ENCODE measurements at places on chromosomes 12 and 14.

DNA sequence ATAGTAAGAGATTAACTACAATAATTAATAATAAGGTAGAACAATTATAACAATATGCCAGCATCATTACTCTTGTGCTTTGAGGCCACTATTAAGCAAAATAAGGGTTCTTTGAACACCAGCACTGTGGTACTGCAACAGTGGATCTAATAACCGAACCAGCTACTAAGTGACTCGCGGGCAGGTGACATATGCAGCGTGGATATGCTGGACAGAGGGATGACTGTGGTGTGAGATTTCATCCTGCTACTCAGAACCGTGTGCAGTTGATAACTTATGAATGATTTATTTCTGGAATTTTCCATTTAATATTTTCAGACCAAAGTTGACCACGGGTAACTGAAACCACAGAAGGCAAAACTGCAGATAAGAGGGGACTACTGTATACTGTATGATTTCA lies 34.4 kb downstream of the BMAL2 start:
- no peak for DNase-seq

DNA sequence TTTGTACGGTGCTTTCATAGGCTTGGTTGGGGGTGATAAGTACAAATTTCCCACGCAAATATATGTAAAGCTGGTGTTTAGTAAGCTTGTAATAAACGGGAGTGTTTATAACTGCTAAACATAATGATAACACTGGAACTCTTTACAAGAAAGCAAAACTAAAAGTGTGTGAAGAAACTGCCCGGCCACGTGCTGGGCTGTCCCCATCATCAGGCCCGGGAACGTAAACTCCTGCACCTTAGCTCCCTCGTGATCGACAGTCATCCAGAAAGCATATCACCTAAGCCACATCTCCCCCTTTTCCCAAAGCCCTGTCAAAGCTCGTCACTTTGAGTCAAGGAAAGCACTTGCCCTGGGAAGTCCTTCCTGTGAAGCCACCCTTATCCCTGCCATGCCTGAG lies 18.0 kb upstream of the PARP11 start:
- no peak for DNase-seq

DNA sequence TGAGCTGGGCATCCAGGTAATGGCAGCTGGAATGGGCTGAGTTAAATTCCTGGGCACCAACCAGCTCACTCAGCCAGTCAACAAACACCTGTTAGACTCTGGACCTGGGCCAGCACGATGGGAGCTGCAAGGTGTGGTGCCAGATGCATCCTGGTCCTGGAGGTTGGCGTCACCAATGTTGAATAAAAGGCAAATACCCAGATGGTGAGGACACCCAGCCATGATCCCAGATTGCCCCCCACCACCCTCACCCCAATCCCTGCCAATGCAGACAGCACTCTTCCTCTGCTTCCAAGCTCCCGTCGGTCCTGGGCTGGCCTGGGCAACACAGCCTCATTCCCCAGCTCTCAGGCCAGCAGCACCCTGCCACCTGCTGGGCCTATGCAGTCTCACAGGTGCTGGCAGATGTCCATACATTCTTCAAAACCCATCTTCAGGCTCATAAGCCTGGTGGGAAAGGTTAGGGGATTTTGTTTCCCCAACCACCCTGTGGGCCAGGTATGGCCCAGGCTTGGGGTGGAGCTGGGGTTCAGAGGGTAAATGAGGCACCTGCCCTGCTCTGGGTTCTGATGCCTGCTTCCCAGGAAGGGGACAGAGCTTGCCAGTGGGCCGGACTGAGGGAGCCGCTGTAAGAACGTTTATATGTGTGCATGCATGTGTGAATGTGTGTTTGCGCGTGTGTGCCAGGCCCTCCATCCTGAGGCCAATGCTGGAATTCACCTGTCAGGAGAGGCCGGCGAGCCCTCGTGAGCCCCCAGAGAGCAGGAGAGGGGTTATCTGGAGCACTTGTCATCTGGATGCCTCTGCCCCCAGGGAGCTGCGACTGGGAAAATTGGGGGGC lies 58.0 kb downstream of the LGMN start:
- DNase-seq = no peak

GRCh38 chr12:41606468-41607445 lies 418.6 kb downstream of the PDZRN4 start:
- DNase-seq = no peak

GRCh38 chr12:9253464-9253863 lies 45.3 kb upstream of the PZP start:
- no peak for DNase-seq

GRCh38 chr12:54601841-54602240 lies 13.4 kb upstream of the PPP1R1A start:
- DNase-seq = no peak

- DNase-seq = no peak
Observed at GRCh38 chr12:69003991-69004390, 71.0 kb upstream of the CPM start.

DNA sequence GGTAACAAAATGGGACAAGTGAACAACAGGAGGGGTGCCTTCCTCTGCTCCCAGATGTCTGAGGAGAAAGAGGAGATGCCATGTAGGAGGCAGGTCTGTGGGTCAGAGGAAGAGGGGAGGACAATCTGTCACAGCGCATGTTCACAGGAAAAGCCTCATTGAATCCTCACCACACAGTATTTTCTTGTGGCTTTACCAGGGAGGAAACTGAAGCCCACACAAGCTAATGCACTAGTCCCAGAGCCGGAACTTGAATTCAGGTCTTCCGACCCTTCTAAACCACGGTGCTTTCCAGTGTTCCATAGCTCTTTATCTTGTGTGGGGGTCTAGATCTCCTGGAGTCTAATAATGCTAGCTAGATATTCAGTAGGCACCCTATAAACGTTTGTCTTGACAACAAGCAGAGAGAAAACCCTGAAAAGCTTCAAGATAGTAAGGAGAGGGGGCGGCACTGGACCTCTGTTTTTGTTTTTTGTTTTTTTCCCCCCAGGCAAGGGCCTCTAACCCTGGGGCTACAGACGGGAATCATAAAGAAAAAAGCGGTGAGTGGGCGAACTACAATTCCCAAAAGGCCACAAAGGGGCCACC lies 371 bp upstream of the SHMT2 start:
- no peak for DNase-seq

GRCh38 chr14:64812412-64812811 lies 67.3 kb downstream of the SPTB start:
- DNase-seq = no peak

DNA sequence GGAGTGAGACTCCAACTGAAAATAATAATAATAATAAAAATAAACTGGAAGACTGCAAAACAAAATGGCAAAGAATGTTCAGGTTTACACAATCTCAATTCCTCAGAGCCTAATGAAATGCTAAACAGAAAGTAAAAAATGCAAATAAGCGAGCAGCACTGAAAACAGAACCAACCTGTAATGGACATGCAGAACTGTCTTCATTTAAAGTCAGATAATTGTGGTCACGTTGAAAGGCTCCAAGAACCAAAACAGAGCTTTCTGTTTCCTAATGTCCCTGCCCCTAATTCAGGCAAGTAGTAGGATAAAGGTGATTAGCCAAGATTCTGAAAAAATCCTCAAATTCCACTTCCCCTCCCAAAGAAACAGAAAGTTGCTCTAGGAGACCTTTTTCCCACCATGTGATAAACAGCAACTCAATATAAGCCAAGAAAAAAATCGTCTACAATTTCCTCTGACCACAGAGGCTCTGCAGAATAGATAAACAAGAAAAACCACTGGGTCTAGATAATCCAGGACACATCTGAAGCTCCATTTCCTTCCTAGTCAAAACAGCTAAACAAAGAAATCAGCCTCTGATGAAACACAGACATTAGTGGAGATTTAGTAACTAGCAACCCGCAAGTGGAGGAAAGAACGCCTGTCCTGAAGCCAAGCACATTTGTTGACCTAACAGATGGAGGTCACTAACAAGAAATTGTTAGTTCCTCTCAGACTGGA lies 3.0 kb downstream of the MIS18BP1 start:
- peak; percentile 19 for DNase-seq

GRCh38 chr14:85873006-85873405 lies 343.1 kb downstream of the FLRT2 start:
- DNase-seq = no peak

DNA sequence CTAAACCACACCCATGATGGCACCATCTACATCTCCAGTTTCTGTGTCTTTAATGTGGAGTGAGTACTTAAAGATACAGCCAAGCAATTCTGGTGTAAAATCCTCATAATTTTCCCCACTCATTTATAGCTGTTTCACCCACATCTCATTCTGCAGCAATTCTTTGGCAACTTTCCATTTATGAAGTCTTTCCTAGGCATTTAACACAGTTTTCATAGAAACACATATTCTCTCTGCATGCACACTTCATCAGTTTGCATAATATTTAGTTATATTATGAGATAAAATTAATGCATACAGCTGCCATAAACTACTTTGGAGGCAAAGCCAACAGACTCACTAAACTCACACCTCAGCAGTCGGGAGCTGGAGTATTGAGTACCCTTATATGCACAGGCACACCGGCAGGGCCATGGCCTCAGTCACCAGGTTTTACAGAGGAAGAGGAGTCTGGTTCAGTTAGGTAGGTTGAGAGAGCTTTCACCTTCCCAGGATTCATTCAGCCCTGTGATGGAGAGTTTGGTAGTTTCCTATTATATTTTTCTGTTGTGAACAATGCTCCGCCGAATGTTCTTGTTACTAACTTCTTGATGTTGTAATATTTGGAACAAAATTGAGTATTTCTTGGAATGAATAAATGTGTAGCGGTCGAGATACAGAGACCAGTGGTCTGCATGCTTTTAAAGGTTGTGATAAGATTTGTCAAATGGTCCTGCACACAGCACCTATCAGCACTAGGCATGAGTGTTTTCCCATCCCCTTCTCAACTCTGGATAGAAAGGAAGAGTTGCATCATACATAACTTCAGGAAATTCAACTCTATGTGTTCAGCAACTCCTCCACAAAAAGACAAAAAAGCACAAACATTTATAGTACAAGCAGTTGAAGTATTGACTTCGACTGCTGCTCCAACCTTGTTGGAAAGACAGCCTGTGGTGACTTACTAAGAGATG lies 123.5 kb downstream of the TTC8 start:
- DNase-seq = no peak

DNA sequence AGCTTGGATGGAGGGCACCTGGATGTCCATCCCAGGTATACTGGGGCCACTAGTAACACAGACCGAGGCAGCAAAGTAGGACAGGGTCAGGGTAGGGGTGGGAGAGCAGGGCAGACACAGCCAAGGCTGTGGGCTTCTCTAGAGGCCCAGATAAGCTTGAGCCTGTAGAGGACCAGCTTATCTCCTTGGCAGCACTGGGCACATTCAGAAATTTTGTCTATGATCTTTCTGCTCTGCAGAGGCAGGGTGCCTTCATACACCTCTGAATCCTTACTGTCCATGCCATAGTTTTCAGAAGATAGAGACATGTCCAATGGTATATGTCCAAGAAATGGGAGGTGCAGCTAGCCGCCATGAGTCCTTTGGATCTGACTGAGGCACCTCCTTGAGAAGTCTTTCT lies 26.4 kb upstream of the USP15 start:
- DNase-seq = no peak

GRCh38 chr12:101018540-101018939 lies 191.5 kb downstream of the SLC5A8 start:
- DNase-seq = no peak

GRCh38 chr12:75526655-75527511 lies 15.5 kb upstream of the KRR1 start:
- DNase-seq = peak; percentile 70

- DNase-seq = peak; percentile 38
Observed at GRCh38 chr14:28751467-28752058, 15.0 kb upstream of the FOXG1 start.

- DNase-seq = peak; percentile 5
Observed at GRCh38 chr12:125890971-125891370, 825.7 kb downstream of the AACS start.

- peak; percentile 73 for DNase-seq
Observed at GRCh38 chr14:101628471-101628966, 67.2 kb downstream of the DIO3 start.

GRCh38 chr14:93989939-93990338 lies 7.2 kb upstream of the CCDC197 start:
- no peak for DNase-seq

All from midbrain (tissue), 1 donor.